Astrocyte (in vitro differentiated cells and primary cell): ENCODE measurements at places on chromosomes 6 and 20. TPM values are rescaled to one million over a fixed set of nuclear protein-coding genes. Genes with fewer than 3 reads are reported as not detected.

GNMT gene
- 0.68 TPM in 1 of 2 replicates, not detected in the other for total RNA-seq

DNA sequence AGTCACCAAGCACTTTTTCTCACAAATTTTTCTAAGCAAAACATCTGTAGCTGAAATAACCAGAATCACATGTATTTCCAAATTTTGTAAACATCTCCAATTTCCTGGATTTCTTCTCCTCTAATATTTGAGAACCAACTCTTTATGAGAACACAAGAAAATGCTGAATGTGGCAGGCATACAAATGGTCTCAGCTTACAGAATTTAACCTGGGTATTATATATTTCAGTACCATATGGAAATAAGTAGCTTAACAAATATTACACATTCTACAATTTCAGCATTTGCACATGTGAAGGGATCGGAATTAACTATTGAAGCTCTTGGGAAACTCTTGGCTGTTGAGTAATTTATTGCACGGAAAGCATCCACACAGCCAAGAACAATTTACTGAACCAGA, 92.5 kb downstream of the TBXT start:
- DNase-seq, result no peak
- H3K36me3 ChIP-seq, result no peaks in the 10 kb centered on the region
- H3K27ac ChIP-seq, result no peak overlapping the region
- no peaks in the 10 kb centered on the region for H3K4me1 ChIP-seq
- H3K4me3 ChIP-seq, result no peak overlapping the region
- H3K27me3 ChIP-seq, result peaks cover 8% of the 10 kb centered on the region

GRCh38 chr20:63023936-63024571, 17.3 kb upstream of the BHLHE23 start:
- no peak overlapping the region for H3K4me3 ChIP-seq
- no peaks in the 10 kb centered on the region for H3K36me3 ChIP-seq
- no peak overlapping the region for H3K27ac ChIP-seq
- peaks cover 44% of the 10 kb centered on the region for H3K27me3 ChIP-seq
- H3K4me1 ChIP-seq, result no peaks in the 10 kb centered on the region
- no peak for DNase-seq

LZTS3 gene
- total RNA-seq, result 11.2 and 12.6 TPM in 2 replicates

DNA sequence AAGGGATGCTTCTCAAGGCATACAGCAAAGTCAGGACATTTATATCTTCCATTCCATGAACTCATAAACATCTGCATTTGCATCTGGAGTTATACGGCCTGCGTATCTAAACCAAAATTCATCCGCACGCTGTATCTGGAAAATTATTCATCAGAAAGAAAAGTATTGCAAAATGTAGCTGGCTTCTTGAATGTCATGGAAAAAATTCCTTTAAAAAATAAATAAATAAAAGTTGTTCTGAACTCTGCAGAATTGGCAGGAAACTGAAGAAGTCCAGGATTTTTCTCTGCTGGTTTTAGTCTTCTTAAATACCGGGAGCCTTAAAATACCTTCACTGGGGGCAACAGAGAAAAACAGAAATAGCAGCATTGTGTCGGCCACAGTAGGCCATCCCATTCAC, 23.7 kb upstream of the FOXF2 start:
- no peaks in the 10 kb centered on the region for H3K36me3 ChIP-seq
- H3K4me1 ChIP-seq, result no peaks in the 10 kb centered on the region
- DNase-seq, result no peak
- H3K27me3 ChIP-seq, result peaks cover 2% of the 10 kb centered on the region
- no peak overlapping the region for H3K27ac ChIP-seq

DNA sequence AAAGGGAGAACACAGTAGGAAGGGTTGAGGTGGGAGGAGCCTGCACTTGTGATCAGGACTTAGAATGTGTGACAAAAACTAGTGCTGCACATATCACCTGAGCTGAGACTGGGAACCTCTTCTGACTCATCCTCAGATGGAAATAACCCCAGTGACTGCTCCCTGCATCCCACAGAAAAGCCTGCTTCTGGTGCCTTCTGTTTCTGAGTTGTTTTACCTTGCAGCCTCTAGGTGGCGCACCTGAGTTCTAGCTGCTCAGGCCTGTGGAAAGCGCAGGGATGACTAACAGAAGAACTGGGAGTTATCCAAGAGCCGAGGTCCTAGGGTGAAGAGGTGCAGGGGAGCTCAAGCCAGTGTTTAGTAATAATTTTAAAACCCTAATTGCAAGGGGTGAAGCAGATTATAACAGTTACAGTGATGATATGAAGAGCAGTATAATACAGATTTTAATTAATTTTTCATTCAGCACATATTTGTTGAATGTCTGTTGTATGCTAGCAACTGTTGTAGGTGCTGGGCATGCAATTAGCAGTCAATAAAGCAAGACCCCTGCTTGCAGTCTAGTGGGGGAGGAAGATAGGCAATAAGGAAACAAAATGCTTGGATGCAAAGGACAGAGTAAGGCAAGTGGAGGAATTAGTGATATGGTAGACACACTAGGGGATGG, 302.5 kb downstream of the DHX35 start:
- H3K4me1 ChIP-seq, result no peaks in the 10 kb centered on the region
- no peaks in the 10 kb centered on the region for H3K36me3 ChIP-seq
- no peak overlapping the region for H3K27ac ChIP-seq
- H3K4me3 ChIP-seq, result no peak overlapping the region

- peaks cover 18% of the 10 kb centered on the region for H3K4me1 ChIP-seq
- DNase-seq, result peak; percentile 11
- H3K36me3 ChIP-seq, result no peaks in the 10 kb centered on the region
- peaks cover 62% of the 10 kb centered on the region for H3K27me3 ChIP-seq
Observed at GRCh38 chr6:28207510-28208110, 17.5 kb upstream of the ZSCAN9 start.

SEL1L2 gene
- total RNA-seq, result not detected in 2 replicates

GRCh38 chr6:28985462-28986164, 19.5 kb downstream of the ZNF311 start:
- H3K27ac ChIP-seq, result peak overlapping the region; percentile 35
- no peaks in the 10 kb centered on the region for H3K27me3 ChIP-seq
- DNase-seq, result peak; percentile 97
- no peaks in the 10 kb centered on the region for H3K36me3 ChIP-seq
- H3K4me1 ChIP-seq, result peaks cover 12% of the 10 kb centered on the region
- H3K4me3 ChIP-seq, result peak overlapping the region; percentile 65

DNA sequence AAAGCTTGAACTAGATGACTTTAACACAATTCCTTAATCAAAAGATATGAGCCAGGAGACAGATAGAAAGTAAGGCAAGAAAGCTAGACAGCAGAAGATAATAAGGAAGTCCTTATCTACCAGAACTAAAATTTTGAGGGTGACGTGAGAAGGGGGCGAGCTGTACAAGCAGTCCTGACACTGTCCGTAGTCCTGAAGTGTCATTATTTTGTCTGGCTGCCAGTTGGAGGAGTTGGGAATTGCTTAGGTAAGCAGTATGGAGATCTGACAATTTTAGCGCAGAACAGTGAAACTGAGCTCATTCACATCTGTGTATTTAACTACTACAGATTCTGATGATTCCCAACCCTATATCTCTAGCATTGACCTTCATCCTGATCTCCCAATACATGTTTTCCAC, 25.8 kb upstream of the CEP85L start:
- no peak overlapping the region for H3K27ac ChIP-seq
- H3K36me3 ChIP-seq, result no peaks in the 10 kb centered on the region
- no peaks in the 10 kb centered on the region for H3K27me3 ChIP-seq
- H3K4me3 ChIP-seq, result no peak overlapping the region

- no peak for DNase-seq
- peak overlapping the region; percentile 56 for H3K4me3 ChIP-seq
- H3K27ac ChIP-seq, result no peak overlapping the region
- H3K4me1 ChIP-seq, result no peaks in the 10 kb centered on the region
Observed at GRCh38 chr6:14074476-14075094, 43.0 kb upstream of the CD83 start.
